ENCODE measurements at places on chromosomes 7 and 10.

- no peak for DNase-seq
Observed at GRCh38 chr10:62085821-62086220, 182.8 kb downstream of the RTKN2 start.

GRCh38 chr7:39125846-39126245 lies 148.1 kb downstream of the POU6F2 start:
- no peak for DNase-seq

GRCh38 chr7:55050281-55050680 lies 31.5 kb downstream of the EGFR start:
- no peak for DNase-seq

DNA sequence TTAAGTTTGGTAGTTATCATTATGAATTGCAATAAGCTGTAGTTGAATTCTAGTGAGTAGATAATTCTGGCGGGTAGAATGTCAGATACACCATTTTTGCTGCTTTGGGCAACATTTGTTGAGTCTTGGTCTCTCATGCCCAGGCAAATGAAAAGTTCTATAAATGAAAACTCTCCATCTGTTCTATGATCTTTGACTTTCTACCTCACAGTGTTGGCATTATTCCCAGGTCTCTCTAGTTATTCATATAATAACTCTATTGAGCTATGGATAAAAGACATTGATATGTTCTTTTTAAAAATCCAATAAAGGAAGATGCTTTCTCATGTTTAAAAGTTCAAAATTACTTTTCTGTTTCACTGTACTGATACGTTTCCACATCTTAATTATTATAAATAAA lies 415.3 kb upstream of the SEMA3D start:
- no peak for DNase-seq

DNA sequence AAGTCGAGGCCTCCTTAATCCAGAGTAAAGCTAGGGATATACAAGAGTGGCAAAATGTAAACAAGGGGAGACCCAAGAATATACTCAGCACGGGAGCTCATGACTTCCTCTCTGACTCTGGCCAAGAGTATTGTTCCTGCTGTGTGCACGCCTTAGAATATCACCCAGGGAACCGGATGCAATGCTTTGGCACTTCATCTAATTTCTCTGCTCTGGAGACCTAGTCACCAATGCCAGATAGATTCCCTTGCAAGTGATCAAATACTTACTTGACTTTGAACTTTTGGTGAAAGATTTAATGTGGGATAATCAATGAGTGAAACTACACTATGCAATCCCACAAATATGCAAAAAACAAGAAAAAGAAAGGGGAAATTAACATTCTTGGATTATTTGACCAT lies 695.5 kb downstream of the INHBA start:
- DNase-seq: no peak

DNA sequence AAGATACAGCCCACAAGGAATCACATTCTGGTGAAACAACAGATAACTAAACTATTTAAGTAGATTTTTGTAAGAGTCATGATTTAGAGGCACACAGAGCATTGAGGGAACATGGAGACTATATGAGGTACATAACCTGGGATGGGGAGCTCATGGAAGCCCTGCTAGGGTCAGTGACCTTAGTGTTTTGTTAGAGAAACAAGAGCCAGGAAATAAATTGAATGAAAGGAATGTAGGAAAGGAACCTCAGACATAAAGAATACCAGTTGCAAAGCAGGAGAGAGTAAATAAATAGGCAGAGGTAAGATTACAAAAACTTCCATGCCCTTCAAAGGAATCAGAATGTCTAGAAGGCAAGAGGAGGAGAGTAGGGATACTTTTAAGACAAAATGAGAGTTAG lies 1076.9 kb downstream of the CNTNAP2 start:
- DNase-seq: no peak

- DNase-seq: peak; percentile 83
Observed at GRCh38 chr7:151013733-151014497, 10.4 kb downstream of the ATG9B start.

DNA sequence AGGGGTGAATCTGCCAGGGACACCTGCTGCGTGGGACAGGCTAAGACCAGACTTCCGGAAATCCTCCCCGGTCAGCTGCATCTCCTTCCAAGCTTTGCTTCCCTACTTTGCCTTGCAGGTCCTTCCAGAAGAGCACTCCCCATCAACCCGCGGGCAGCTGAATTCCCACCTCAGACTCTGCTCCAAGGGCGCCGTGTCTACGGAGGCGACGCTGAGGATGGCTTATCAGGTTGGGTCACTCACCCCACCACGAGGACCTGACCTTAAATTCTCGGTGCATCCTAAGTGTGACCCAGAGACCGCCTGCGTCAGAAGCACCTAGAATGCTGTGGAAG lies 78.9 kb upstream of the KMT2C start:
- no peak for DNase-seq
